ENCODE measurements at places on chromosomes 16 and 17.

DNA sequence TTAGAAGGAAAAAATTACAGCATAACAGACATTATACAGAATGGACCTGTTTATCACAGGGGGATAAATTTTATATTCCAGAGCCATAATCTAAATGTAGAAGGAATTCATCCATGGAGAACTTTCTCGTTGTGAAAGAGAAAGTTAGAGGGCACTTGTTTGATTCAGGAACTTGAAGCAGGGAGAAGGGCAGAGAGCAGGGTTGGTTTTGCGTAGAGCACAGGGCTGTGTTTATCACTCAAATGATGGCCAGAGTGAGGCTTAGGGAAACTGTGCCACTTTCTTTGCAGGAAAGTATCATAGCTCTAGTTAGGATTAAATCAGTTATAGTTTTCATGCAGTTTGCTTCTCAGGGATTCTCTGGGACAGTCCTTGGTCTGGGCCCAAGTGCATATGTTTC, 29.1 kb upstream of the MED13 start:
- no peak for DNase-seq

DNA sequence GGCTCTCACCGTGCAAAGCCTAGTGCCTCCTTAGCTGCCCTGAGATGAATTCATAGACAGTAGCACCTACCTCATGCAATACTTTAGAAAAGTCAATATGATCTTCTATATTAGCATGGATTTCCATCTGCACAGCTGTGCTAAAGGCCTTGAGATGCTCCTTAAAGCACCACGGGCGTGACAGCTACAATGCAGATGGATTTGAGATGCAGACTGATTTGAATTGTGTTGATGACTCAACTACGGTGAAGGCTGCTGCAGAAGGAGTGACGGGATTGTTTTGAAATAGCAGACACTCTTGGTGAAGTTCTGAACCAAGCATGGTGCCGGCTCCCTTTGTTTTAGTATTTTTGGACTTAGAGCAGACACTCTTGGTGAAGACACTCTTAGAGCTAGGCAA, 88.2 kb downstream of the SPECC1 start:
- no peak for DNase-seq

DNA sequence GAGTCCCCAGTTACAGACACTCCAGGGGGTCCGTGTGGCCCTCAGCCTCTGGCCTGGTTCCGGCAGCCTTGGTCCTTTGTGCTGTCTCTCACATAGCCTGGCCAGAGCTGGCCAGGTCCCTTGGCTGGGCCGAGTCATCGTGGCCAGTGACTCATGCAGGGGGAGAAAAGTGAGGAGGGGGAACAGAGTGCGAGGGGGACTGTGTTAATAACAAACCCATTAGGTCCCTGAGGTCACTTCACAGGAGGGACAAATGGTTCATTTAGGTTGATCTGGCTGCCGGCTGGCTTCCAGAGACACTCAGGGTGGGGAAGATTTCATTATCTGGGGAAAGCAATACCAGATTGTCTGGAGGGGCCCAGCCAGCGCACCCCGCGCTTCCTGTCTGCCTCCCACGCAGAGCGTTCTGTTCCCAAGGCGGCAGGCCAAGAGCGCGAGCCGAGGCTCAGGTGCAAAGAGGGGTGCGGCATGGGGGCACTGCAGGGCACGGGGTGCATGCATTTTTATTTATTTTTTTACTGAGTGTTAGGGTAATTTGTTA, 223.1 kb downstream of the SEC14L1 start:
- no peak for DNase-seq

DNA sequence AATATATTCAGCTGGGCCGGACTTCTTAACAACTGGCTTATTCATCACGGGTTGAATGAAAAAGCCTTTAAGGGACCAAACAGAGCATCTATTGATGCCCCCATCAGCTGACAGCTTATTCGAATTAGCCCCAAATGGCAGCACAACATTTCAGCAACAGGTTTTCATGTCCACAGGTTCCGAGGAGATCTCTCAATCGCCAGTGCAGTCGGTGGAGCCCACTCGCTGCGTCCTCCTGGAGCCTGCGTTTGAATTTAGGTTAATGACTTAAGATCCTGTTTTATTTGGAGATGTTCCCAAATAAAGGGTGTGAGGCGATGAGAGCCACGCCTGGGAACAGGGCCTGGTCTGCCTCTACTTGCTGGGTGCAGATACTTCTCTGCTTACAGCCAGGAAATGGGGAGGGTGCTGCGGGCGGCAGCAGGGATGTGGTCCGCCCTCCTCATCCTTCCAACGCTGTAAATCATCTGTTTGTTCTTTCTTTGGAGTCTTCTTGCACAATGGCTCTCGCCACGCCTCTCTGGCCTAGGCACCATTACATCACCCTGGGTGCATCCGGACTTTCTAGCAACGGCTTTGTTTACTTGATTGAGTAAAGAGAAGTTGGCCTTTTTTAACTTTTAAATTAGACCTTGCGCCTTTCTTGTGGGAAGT, 22.6 kb downstream of the NDE1 start:
- no peak for DNase-seq

GRCh38 chr17:58691701-58692238, at the start of gene TEX14:
TEX14 (minus strand) TSS chr17:58692045; CDS start chr17:58652001, 40,044 bp downstream.
- DNase-seq, result no peak

DNA sequence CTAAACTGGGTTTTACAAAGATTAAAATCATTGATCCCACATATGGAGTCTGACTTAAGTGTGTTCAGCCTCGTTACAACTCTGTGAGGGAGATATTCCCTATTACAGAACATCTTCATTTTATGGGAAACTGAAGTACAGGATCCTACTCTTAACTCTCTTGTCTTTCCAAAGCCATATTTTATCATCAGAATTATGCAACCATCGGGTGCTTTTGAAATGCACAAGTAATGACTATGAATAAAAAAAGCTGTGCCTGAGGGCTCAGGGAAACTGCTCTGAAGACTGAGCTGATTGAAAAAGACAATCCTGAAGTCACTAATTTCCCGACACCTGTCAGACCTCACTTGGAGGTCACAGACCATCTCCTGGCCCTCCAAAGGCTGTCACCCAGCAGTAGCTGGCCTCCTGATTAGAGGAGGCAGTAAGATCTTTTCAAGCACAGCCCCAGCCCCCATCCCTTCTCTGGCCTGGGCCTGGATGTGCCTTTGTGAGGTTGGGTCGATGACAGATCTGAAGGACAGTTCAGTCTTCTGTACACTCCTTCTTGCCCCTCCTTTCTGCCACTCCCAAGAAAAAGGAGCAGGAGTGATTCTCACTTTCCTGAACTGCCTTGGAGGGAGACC, 5.6 kb downstream of the AKAP1 start:
- DNase-seq, result no peak

GRCh38 chr17:1043601-1044251, 46.8 kb downstream of the TIMM22 start:
- peak; percentile 61 for DNase-seq

GRCh38 chr17:63984651-63985386, 12.1 kb upstream of the SCN4A start:
- DNase-seq, result no peak

- DNase-seq, result peak; percentile 90
Measured at GRCh38 chr16:10180771-10181163, 1.5 kb downstream of the GRIN2A start.

GRCh38 chr17:71628306-71628705, 492.5 kb upstream of the SOX9 start:
- DNase-seq, result no peak

GRCh38 chr17:81866440-81867169, 4.5 kb downstream of the ARHGDIA start:
- no peak for DNase-seq

DNA sequence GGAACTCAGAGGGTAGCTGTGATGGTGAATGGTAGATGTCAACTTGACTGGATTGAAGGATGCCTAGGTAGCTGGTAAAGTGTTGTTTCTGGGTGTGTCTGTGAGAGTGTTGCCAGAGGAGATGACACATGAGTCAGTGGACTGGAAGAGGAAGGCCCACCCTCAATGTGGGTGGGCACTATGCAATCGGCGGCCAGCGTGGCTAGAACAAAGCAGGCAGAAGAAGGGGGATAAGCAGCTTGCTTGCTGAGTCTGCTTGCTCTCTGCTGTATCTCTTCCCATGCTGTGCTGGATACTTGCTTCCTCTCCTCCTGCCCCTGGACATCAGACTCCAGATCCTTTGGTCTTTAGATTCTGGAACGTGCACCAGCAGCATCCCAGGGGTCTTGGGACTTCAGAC, 128.1 kb downstream of the AIPL1 start:
- DNase-seq, result no peak

- DNase-seq, result no peak
Measured at GRCh38 chr16:18059577-18059976, 277.0 kb downstream of the NPIPA8 start.

DNA sequence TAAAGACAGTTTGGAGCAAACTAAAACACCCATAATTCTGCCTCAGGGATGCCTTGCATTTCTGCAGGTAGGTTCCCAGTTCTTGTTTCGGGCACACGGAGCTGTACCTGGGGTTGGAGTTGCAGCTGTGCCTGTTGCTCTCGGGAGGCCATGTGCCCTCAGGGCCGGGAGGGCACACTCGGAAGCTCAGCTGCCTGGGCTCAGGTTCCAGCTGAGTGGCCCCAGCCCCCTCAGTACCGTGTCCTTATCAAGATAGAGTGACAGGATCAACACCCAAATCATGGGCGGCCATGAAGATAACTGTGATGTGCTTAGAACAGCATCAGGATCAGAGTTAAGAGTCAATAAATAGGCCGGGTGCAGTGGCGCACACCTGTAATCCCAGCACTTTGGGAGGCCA, 107.9 kb downstream of the SNX29 start:
- DNase-seq, result no peak

- DNase-seq, result no peak
Measured at GRCh38 chr17:82218349-82219075, 5.9 kb upstream of the CCDC57 start.

- no peak for DNase-seq
Measured at GRCh38 chr17:67241719-67242341, 3.2 kb downstream of the HELZ start.

DNA sequence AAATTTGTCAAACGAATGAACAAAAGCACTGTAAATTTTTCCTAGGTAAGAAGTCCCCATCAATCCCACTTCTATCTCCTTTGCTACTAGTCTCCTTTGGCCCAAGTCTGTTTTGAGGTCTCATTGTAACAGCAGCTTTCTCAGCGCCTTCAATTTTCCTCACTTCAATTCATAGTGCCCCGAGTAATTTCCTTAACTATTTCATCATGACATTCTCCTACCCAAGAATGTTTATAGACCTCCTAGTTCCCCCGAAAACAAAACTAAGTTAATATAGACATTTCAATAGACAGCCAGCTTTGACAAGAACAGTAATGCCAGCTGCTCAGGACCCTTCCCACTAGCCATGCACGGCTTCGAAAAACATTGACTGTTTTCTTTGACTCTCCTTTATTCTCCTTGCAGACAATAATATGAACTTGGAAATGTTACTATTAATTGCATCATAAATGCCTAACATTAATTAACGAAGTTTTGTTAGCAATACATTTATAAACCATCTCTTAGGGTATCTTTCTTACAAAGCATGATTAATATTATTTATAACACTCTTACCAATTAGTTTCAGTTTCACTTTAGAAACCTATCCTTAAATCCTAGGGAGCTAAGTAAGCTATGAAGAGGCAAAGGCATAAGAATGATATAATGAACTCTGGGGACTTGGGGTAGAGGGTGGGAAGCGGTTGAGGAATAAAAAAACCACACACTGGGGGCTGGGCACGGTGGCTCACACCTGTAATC, 22.8 kb downstream of the GLG1 start:
- DNase-seq, result no peak

GRCh38 chr16:25007284-25007984, 7.7 kb downstream of the ARHGAP17 start:
- DNase-seq, result no peak

DNA sequence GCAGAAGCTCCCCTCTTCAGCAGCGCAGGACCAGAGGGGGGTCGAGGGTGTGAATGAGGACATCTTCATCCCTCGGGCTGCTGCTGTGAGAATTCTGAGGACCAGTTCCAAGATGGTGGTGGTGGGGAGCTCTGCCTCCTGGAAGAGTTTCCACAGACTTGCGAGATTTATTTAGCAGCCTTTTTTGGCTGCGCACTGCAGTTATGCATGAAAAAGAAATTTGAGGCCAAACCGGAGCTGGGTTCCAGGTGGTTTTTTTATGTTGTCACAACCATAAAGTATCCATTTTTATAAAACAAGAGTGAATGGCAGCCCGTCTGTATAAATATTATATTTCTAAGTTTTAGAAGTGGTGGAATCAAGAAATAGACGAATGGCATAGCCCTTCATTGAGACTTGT, 76.9 kb upstream of the CLEC18A start:
- DNase-seq, result no peak

GRCh38 chr17:21034340-21035235, 8.2 kb downstream of the USP22 start:
- no peak for DNase-seq

DNA sequence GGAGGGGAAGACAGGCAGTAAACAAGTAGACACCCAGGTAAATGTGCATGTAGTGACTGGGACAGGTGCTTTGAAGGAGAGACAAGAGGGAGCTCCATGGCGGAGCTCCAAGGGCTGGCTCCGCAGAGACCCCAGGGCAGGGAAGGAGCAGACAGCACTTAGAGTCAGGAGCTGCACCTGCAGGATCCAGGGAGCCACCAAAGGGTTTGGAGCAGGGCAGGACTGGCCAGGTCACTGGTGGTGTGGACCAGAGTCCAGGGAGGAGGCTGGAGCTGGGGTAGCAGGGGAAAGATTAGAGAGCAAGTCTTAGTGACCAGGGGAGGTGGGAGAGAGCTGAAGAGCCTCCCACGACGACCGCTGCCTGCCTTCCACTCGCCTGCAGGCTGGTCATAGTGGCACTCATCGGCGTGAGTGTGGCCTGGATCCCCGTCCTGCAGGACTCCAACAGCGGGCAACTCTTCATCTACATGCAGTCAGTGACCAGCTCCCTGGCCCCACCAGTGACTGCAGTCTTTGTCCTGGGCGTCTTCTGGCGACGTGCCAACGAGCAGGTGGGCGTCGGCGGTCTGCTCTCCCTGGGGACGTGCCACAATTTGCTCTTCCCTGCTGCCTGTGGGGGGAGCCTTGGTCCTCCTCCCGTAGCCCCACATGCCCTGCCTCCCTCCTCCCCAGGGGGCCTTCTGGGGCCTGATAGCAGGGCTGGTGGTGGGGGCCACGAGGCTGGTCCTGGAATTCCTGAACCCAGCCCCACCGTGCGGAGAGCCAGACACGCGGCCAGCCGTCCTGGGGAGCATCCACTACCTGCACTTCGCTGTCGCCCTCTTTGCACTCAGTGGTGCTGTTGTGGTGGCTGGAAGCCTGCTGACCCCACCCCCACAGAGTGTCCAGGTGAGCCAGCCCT, 14.7 kb upstream of the FAM83G start:
- no peak for DNase-seq

GRCh38 chr16:283033-283805, at the start of gene PDIA2:
PDIA2 (plus strand) TSS chr16:283164; CDS start chr16:283170, 6 bp downstream.
- no peak for DNase-seq

DNA sequence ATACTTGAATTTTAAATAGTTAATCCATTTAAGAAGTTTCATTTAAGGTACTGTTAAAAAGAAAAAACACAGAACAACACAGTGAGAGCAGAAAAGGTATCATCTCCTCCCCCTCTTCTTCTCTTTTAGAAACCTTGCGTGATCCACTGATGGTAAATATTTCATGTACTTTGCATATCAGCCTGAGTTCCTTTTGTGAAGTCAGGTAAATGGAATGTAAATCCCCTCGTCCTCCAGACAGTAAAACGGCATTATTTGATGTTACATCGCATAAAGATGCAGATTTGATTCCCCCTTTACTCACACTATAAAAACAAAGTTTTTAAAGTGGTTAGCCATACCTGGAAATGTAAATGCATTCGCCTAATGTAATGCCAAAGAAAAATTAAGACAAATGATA, 234.4 kb downstream of the WWOX start:
- DNase-seq, result no peak

- DNase-seq, result no peak
Measured at GRCh38 chr17:74211912-74212208, 1.5 kb upstream of the TTYH2 start.

- DNase-seq, result no peak
Measured at GRCh38 chr16:8887431-8887765, 5.2 kb downstream of the LITAFD start.
